ENCODE measurements at places on chromosomes 2 and 18.

- no peak for DNase-seq
Observed at GRCh38 chr2:199163613-199164458, 293.9 kb downstream of the SATB2 start.

GRCh38 chr2:240244543-240244942, 104.1 kb upstream of the OTOS start:
- no peak for DNase-seq

- no peak for DNase-seq
Observed at GRCh38 chr2:156087875-156088274, 244.6 kb downstream of the NR4A2 start.

GRCh38 chr2:23697256-23698075, 229.5 kb downstream of the ATAD2B start:
- DNase-seq: no peak

GRCh38 chr2:13030606-13031005, 313.9 kb downstream of the TRIB2 start:
- DNase-seq: no peak

DNA sequence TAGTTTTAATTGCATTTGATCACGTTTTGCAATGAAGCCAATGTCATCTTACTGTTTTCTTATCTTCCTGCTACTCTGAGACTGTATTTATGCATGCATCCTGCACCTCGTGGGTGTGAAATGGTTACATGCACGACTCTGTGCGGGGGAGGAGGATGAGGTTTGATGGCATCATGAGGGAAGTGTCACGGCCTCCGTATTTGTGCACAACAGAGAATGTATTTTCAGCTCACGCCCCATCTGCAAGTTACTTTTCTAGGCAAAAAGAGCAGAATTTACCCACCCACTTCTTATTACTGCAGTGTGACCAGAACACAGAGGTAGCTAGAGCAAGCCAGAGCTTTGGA, 145.1 kb downstream of the TDRD15 start:
- no peak for DNase-seq

DNA sequence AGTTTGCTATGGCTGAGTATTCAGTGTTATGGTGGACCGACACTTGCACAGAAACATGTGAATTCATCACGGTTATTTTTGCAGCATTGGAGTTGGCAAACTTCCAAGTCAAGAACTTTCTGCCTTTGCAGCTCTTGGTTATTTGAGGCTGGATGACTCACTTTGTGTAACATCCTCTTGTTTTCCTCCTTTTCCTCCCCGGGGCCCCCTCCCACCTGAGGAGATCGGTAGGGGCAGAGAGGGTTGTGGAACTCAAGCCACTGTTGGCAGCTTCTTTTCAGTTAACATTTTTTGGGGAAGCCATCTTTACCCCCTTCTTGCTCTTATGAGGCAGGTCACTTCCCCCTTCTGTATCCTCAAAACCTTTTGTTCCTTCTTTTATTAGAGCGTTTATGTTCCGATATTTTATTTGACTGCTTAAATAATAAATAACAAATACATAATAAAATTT, 48.6 kb downstream of the DDX1 start:
- DNase-seq: no peak

DNA sequence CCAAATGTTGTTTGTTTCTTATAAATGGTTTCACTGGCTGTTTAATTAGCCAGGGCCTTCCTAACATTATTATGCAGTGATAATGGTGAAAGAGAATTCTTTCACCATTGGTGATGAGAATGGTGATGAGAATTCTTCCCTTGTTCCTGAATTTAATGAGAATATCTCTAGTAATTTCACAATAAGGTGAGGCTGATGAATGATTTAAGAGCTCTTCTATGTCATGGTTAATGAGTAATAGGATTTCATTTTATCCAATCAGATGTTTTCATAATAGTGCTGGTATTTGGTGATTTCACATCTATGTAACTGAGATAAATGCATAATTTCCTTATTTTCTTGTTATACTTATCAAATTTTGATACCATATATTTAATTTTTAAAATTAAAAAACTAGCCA, 535.7 kb upstream of the ZEB2 start:
- no peak for DNase-seq

- DNase-seq: no peak
Observed at GRCh38 chr2:221716426-221717303, 144.6 kb upstream of the EPHA4 start.

GRCh38 chr2:156490466-156490840, 54.3 kb downstream of the GPD2 start:
- no peak for DNase-seq

- DNase-seq: peak; percentile 70
Observed at GRCh38 chr18:10476338-10476791, 21.9 kb downstream of the APCDD1 start.

DNA sequence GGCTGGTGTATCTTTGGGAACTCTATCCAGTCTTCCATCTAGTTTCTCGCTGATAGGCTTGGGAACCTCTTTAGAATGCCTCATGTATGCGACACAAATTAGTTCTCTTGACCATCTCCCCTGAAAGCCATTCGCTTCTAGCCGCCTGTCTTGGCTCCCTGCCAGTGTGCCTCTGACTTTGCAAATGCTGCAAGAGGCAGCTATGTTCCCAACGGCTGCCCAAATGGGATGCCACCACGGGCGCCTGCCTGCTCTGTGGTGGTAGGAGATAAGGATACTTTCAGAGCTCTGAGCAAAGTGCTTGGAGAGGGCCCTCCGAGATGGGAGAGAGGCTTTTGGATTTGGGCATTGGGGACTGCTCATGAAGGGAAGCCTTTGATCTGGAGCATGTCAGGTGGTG, 77.7 kb upstream of the IGFBP5 start:
- DNase-seq: no peak

- DNase-seq: no peak
Observed at GRCh38 chr2:46194856-46195255, 102.4 kb upstream of the EPAS1 start.

DNA sequence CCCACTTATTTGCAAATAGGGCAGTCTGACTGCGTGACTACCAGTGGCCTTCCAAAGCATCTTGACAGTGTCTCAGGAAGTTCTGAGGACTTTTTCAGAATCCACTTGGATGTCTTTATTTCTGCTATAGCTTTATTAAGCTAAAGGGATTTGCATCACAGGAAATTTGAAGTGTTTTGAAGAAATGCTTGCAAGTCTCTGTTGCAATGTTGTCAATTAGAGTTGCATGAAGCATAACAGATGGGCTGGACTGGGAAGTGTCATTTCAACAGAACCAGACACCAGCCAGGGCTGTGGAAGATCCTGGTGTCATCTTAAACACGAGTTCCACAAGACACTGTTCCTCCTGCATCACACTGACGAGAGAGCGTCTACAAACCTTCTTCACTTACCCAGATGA, 224.5 kb downstream of the EN1 start:
- DNase-seq: no peak

- DNase-seq: no peak
Observed at GRCh38 chr2:238345297-238345968, 25.1 kb downstream of the TRAF3IP1 start.

DNA sequence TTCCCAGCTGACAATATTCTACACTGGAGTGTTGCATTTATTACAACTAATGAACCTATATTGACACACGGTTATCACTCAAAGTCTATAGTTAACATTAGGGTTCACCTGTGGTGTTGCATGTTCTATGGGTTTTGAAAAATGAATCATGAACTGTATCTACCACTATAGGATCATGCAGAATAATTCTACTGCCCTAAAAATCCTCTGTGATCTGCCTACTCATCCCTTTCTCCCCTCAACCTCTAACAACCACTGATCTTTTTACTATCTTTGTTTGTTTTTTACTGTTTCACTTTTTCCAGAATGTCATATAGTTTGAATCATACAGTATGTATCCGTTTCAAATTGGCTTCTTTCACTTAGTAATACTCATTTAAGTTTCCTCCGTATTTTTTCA, 47.6 kb upstream of the TCF7L1 start:
- DNase-seq: no peak

- no peak for DNase-seq
Observed at GRCh38 chr2:118823633-118824032, 23.8 kb downstream of the EN1 start.

DNA sequence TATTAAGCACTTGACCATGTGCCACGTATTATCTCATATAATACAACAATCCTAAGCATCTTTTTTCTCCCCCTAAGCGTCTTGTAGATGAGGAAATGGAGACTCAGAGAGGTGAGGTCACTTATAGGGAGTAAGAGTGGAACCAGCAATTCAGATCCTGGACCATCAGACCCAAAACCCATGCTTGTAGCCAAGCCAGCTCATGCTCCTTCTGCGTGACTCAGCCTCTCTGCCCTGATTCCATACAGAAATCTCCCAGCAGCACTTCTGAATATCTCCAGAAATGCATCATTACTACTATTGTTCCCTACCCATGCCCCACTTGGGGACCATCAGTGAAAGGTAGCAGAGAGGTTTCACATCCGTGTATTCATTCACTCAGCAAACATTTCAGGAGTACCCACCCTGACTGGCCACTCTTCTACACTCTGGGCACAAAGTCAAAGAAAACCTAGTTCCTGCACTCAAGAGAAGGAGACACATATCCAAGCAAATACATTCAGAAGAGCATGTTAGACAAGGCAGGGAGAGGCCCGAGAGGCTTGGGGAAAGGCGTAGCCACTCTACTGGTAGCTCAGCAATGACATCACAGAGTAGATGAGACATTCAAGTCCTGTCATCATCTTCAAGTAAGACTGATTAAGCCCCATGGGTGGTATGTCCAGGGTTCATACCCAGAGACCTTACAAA, 141.9 kb downstream of the MTCL1 start:
- DNase-seq: no peak

DNA sequence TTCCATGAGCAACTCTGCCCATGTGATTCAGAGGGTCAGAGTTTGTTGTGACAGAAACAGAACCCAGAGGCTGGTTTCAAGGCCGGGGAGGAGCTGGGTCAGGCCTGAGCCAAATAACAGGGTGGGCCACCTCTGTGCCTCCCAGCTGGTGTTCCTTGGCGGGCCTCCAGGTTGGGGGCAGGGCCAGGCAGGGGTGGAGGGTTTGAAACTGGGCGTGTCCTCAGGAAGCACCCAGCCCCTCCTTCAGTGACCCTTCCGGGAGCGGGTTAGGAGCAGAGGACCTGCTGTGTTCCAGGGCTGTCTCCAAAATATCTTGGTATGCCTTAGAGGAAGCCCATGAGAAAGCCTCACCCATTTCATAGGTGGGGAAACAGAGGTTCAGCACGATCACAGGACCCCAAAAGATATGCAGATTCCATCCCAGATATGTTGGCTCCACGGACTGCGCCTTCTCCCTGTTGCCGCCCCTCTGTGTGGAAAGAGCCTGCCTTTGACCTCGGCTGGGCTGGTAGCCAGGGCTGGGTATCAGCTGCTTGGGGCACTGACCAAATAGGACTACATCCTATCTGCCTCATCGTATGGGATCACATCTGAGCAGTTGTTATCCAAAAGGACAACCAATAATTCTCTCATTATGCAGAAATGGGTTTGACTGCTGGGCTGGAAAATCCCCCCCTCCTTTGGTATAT, 74.8 kb upstream of the GLI2 start:
- no peak for DNase-seq

DNA sequence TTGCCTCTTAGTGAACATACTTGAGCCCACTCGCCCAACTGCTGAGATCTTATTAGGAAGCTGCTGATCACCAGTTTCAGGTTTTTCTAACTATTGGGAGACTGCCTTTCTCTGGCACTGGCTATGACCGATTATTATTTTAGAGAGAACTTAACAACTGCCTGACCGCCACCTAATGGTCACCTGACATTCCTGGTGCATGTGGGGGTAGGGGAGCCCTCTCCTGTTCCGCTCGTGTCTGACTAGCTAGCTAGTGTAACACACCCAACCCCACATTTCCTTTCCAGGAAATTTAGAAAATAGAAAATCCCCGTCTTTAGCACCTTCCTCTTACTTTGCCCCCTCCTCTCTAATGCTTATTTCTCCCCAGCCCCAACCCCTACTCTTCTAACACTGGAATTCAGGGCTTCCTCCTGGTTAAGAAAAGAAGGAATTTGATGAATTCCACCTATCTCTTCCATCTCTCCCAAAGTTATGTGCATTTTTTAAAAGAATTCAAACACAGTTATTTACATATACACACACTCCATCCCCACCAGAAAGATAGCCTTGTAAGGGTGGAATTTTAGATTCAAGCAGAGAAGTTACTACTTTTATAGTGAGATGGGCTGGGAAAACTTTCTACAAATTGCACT, 19.4 kb upstream of the DNER start:
- DNase-seq: no peak

DNA sequence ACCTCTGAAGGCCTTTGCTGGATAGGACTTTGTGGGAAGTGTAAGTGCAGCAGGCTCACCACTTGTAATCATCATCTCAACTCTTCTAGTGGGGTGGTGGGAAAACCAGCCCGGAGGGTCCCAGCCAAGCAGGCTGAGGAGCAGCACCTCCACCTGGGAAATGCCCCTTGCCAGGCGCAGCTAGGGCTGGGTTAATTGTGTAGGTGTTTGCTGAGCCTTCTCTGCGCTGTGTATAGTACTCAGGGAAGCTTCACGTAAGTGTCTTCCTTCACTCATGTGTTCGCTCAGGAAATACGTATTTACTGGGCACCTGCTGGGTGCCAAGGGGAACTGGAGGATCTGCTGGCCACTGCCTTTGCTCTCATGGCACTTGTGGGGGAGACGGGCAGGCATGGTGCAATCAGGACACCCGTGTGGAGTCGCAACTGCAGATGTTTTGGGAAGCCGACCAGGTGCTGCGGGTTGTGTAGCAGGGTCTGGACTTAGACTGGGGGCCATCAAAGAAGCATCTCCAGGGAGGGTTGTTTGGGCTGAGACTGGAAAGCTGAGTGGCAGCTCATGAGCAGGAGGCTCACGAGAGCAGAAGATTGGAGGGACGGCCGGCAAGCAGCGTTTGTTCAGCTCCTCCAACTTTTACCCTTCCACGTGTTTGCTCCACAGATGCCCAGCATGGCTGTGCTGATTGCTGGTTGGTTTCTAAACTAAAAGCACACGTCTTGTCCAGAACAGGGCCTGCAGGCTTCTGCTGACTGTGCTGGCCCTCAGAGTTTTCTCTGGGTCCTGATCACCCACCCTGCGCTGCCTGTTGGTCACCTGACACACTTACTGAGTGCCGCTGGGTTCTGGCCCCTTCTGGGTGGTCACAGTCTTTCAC, 164.6 kb downstream of the LDLRAD4 start:
- DNase-seq: no peak

- DNase-seq: no peak
Observed at GRCh38 chr2:101689114-101689825, 8.2 kb upstream of the MAP4K4 start.

DNA sequence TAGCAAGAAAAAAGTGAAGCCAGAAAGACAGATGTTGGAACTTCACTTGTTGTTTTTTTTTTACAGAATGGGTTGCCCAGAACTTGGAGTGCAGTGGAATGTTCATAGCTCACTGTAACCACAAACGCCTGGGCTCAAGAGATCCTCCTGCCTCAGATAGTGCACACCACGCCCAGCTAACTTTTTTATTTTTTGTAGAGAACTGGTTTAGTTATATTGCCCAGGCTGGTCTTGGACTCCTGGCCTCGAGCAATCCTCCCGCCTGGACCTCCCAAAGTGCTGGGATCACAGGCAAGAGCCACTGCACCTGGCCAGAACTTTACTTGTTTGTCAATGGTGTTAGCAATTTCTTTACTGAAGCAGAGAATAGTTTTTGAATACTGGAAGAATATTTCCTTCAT, 11.9 kb upstream of the ASPRV1 start:
- DNase-seq: no peak

GRCh38 chr2:85795331-85796045, 41.7 kb downstream of the ATOH8 start:
- no peak for DNase-seq

- DNase-seq: no peak
Observed at GRCh38 chr2:20491739-20492531, 45.1 kb downstream of the RHOB start.

All from urinary bladder (tissue), 4 donors.